ENCODE measurements at places on chromosomes 11 and 22. TPM values are rescaled to one million over a fixed set of nuclear protein-coding genes. Genes with fewer than 3 reads are reported as not detected.

DNA sequence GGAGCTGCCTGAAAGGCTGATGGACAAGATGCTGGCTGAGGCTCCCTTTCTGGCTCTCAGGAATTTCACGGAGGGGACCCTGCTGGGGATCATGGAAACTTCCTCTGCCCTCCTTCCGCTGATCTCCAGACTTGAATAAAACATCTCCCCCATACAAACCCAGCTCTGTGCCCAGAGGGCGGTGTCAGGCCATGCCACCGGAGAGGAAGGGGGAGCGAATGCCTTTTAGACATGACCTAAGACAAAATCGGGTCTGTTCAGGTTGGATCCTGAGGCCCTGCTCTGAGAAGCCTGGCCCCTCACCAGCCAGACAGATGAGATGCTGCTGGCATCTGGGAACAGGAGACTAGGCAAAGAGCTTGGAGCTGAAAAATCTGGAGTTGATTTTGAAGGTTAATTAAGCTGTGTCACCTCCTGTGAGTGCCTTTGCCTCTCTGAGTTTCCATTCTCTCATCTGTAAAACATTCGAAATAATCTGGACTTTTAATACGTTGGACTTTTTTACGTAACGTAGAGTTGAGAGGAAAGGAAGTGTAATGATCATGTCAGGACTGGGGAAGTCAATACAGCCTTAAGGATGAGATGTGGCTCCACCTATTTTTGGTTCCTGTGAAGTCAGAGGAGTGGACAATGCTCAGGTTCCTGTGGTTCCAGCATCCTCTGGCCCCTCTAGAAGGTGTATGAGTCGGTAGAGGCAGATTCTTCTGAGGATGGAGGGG lies 163.6 kb downstream of the ST3GAL4 start:
- DNase-seq: no peak

Gene OR51B4
- total RNA-seq: not detected

Gene GAL3ST1
- total RNA-seq: 12.1 TPM

GRCh38 chr11:35681163-35681767 lies 18.7 kb downstream of the TRIM44 start:
- no peak for DNase-seq

GRCh38 chr22:47129902-47130635 lies 367.6 kb downstream of the TBC1D22A start:
- DNase-seq: peak; percentile 90

GRCh38 chr22:49349181-49349835 lies 478.4 kb downstream of the BRD1 start:
- no peak for DNase-seq

Gene CARD10
- 64.1 TPM for total RNA-seq

- DNase-seq: no peak
Observed at GRCh38 chr11:9600644-9601036, 27.2 kb downstream of the WEE1 start.

DNA sequence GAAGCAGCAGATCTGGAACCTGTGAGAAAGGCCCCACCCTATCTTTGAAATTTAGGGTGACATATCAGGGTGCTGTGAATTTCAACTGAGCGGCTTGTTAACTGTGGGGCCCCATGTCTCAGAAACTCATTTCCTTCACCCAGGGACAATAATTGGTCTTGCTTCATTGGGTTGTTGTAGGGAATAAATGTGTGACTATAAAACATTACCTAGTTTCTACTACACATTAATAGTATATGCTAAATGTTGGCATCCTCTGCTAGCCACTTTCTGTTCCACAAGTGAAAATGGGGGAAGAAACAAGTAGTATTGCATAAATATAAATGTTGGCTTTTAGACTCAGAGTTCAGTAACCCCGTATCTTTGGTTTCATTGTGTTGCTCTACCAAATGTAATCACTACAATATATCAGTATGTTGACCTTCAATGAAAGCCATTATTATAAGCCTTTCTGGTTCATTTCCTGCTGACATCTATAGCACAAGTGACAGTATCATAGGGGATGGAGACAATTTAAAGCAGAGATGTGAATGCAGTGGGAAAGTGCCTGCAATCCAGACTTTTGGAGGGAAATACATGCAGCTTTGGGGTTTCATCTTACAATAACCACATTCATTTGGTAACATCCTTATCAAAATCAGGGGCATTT lies 905.5 kb upstream of the RAG2 start:
- no peak for DNase-seq

Gene AMBRA1
- total RNA-seq: 39.4 TPM

Measured in left colon (tissue), 2 donors.